ENCODE measurements at places on chromosomes 6 and 20.

GRCh38 chr6:79070206-79070825 is 7.7 kb downstream of the PHIP start:
- no peak for DNase-seq

DNA sequence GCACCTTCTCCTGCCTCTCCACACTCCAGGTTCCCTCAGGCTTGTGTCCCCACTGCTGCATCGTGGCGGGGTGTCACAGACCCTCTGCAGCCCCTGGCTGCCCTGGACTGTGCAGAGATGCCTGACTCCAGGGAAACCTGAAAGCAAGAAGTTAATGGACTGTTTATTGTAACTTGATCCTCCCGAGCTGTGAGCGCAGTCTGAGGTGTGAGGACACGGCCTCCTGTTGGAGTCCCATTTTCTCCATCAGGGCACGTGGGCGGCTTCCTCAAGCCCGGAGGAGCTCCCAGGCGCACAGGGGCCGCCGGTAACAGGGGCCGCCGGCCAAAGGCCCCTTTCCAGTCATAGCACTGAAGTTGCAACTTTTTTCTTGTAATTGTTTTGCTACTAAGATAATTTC is 16.9 kb downstream of the RBM38 start:
- no peak for DNase-seq

DNA sequence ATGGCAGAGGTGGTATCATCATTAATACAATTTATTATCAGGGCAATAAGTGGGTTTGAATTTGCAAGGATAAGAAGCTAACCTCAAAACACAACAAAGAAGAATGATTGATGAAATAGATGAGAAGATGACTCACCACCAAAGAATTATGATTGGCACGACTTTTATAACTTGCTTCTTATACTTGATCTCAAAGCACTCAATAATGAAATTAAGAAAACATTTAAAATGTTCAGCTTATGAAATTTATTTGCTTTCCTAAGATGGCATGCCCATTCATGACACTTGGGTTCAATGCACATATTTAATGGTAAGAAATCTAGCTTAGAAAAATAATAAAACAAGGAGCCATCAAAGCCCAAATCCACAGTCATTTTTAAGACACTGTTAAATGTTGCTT is 477.5 kb downstream of the GJA1 start:
- no peak for DNase-seq

DNA sequence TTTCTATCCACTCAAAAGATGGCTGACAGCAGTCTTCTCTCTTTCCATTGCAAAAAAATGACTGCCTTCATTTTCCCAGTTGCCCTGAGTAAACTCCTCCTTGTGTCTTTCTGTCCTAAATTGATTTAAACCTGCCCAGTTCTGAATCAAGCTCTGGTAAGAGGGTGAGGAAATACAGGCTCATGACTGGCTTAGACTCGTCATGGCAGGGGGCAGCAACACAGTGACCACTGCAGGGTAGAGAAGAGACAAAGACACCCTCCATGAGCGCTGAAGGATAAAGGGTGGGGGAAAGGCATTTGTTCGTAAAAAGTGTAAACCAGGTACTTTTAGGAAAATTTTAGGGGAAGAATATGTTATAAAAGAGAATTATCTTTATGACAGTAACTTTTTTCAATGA is 738.2 kb upstream of the FLRT3 start:
- DNase-seq, result no peak

DNA sequence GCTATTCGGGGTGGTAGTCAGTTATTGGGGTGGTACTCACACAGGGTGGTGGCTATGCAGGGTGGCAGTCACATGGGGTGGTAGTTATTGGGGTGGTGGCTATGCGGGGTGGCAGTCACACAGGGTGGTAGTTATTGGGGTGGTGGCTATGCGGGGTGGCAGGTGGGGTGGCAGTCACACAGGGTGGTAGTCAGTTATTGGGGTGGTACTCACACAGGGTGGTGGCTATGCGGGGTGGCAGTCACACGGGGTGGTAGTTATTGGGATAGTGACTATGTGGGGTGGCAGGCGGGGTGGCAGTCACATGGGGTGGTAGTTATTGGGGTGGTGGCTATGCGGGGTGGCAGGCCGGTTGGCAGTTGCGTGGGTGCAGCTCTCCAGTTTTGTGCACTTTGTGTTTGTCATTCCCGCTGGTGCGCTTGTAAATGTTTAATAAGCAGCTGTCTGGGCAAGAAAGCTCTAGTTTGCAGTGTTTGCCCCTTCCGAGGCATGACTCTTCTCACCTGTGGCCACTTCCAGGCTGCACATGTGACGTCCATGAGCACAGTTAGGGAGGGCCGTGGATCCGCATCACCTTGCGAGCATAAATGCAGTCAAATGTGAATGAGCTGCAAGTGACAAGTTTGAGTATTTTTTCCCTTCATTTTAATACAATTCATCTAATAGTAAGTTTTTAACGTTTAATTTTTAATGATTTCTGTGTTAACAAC is 219.0 kb upstream of the CST7 start:
- no peak for DNase-seq

- no peak for DNase-seq
These were observed 94.1 kb downstream of the MAN1A1 start for GRCh38 chr6:119255492-119255891.

GRCh38 chr6:79146421-79146820 is 68.4 kb upstream of the PHIP start:
- DNase-seq, result no peak

DNA sequence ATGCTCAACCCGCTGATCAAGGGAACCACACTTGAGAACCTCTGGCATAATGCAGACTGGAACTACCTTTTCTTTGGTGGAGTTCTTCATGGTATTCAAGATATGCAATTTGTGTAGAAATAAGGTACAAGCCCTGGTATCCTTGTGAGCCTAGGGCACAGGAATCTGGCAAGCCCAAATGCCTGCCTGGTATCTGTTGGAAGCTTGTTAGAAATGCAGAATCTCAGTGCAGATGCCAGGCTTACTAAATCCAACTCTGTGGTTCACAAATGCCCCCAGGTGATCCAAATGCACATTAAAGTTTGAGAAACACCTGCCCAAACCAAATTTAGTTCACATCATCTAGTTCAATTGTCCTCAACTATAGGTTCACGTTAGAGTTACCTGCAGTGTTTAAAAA is 159.8 kb upstream of the LAMP5 start:
- no peak for DNase-seq

DNA sequence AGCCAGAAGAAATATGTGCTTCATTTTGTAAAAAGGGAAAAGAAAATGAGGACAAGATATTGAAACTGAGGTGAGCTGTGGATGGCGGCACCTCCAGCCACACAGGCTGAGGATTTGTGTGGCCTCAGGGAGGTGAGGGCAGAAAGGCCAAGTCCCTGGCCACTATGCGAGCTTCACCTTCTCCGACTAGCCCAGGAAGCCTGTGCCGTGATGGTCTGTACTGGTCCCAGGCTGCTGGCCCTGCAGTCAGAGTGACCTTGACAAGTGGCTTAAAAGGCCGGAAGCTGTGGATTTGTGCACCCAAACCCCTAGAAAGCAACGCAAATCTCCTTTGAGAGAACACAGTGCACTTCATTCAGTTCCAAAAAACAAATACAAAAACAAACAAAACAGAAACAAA is 48.1 kb downstream of the WDR27 start:
- no peak for DNase-seq

GRCh38 chr6:48061265-48061990 is 49.6 kb downstream of the PTCHD4 start:
- DNase-seq, result no peak

DNA sequence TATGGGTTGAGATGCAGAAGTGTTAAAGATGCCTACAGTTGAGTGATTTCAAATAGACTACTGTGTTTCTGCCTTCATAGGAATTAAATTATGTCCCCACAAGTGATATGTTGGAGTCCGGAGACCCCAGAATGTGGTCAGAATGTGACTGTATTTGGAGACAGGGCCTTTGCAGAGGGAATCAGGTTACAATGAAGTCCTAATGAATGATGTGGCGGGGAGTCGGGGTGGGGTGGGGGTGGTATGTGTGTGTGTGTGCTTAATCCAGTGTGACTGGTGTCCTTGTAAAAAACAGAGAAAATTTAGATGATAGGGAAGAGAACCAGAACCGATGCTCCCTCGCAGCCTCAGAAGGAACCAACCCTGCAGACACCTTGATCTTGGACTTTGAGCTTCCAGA is 448.2 kb downstream of the QKI start:
- DNase-seq, result no peak

- DNase-seq, result no peak
These were observed 160.2 kb upstream of the RIMS1 start for GRCh38 chr6:71726121-71726520.

GRCh38 chr20:14470231-14470899 is 133.0 kb upstream of the FLRT3 start:
- no peak for DNase-seq

DNA sequence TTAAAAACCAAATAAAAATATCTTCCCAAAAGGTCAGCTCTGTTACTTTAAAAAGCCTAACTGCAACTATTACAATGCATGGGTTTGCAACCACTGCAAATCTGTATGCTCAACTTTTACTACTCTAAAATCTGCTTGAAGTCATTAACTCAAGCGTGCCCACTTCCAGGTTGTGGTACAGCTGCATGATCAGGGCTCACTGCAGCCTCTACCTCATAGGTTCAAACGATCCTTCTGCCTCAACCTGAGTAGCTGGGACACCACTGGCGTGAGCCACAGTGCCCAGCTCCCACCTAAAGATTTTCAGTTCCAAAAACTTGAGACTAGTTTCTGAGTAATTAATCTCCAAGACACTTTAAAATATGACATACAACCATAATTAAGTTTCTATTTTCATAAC is 8.2 kb downstream of the DIDO1 start:
- DNase-seq, result no peak

- no peak for DNase-seq
These were observed 38.0 kb downstream of the FOXA2 start for GRCh38 chr20:22546344-22546743.

DNA sequence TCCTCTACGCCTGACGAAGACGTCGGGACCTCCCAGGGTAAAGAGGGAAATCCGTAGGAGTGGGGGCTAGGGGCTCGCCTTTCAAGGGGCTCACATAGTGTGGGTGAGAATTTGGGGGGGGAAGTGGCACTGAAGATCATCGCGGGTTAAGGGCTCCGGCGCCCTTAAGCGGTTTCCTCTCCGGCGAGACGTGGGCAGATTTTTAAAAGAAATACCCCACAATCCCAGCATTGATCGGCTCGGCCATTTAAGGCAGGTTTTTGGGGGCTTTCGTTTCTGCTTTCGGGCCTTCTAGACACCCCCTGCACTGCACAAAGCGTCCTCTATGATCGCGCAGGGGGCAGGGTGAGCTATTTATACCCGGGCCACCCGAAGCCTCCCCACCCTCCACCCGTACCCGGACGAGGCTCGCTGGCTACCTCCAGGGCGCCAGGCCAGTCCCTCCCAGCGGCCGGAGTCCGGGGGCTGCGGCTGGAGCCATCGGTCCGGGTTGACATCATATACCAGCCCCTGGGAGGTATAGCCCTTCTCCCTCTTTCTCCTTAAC is 1.2 kb downstream of the NKX2-2 start:
- no peak for DNase-seq

- DNase-seq, result no peak
These were observed 195.9 kb downstream of the AKAP7 start for GRCh38 chr6:131331151-131331550.

DNA sequence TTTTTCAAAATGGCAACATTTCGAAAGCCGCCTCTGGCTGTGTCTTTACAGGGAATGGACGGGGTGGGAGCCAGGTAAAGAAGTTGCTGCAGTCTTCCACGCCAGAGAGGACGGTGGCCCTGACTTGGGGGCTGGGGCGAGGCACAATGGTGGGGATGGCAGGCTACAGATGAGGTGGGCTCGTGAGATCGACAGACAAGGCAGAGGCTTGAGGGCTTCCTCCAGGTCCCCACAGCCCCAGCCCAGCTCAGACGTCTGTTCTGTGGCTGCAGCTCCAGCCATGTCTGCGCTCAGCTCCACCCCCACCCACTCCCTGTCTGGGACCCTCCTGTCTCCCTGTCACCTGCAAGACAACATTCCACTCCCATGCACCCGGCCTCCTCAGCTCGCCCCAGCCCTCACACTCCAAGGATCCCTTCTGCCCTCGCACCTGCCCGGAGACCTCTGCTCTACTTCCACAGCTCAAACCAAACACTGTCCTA is 7.4 kb upstream of the C20orf144 start:
- DNase-seq, result no peak

DNA sequence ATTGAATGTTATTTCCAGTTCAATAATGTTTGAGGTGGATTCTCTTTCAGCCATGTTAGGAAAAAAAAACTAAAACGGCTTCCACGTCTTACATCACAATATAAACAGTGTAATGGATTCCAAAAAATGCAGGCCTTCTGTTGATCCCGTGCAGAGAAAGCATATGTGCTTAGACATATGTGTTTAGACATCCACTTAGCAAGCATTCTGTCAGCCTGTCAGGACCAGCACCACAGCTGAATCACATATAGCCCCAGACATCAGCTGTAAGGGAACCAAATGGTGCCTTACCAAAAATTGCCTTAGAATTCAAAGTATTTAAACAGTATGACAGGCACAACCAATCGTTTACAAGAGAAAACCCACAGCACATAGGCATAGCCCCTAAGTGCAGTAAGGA is 304.9 kb downstream of the EYA4 start:
- no peak for DNase-seq

- DNase-seq, result no peak
These were observed 783.4 kb upstream of the CHD6 start for GRCh38 chr20:42401613-42402012.

- DNase-seq, result no peak
These were observed 202.0 kb downstream of the WDR27 start for GRCh38 chr6:169499848-169500247.

DNA sequence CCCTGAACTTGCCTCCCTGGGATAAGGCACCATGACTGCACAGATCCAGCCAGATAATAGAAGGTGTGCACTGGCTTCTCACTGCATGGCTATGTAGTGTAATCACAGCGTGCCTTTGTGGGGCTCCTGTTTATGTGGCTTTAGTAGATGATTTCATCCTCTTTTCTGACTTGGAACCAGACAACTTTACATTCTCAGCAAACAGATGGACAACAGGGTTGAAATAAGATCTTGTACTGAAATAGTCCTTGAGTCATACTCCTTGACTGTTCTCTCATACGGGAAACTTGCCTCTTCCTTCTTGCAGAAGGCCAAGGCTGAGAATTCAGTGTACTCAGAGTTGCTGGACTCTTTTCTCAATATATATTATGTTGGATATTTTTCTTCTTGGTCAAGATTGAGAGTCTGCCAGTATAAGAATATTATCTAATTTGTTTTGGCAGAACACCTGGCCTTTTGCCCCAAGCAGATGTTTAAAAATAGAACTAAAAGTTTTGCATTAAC is 25.0 kb upstream of the RNF144B start:
- no peak for DNase-seq

- no peak for DNase-seq
These were observed 132.7 kb downstream of the SNX5 start for GRCh38 chr20:17835934-17836300.

- DNase-seq, result no peak
These were observed 169.7 kb downstream of the EYA4 start for GRCh38 chr6:133410638-133411435.

GRCh38 chr20:10217721-10218410 is 764 bp upstream of the SNAP25 start:
- DNase-seq, result peak; percentile 2
